ENCODE measurements at places on chromosomes 5 and 9.
A peak's percentile ranks its signal among the peaks of the same experiment; 100 is the strongest.

DNA sequence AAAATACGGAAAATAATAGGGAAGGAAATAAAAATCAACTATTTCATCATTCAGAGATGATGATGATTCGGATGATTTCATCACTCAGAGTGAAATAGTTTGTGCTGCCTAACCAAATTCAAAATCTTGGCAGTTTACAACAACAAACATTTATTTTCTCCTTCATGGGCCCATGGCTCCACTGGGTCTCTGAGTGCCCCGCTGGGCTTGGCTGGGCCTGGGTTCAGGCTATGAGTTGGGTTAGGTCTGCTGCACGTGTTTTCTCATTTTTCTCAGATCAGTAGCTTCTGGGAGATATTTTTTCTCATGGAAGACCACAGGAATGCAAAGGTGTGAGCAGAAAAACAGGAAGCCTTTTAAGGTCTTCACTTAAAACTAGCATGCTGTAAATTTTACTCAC, 24.0 kb upstream of the F2RL1 start:
- peak; percentile 60 for DNase-seq

DNA sequence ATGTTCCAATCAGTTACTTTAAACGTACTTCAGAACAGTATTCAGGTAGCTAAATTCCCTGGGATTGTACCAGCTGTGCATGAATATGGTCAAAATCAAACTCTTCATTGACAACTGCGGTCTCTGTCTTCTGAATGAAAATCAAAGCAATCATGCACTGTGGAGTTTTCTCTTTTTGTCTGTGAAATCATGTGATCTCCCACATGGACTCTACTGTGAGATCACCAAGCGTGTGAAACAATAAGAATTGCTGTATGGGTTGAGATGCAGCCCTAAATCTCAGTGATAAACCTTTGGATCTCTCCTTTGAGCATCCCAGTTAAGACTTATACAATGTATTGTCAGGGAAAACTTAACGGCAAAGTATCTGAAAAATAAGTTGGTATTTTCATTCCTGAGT, 6.1 kb downstream of the NRG2 start:
- no peak for DNase-seq

DNA sequence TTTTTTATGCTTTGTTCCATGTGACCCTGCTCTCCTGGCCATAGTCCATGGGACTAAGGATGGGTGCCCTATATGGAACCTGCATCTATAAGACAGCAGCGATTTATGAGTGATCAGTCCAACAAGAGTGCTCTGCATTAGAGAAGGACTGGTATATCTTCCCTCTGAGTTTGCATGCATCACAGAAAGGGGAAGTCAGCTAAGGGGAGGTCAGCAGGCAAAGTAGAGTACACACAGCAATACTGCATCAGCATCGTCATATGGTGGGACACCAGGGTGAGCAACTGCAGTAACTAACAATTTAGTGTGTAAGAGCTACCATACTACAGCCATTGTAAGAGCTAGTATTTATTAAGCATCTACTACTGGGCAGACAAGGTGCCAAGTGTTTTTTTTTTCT, 311.3 kb downstream of the NDUFS4 start:
- no peak for DNase-seq

DNA sequence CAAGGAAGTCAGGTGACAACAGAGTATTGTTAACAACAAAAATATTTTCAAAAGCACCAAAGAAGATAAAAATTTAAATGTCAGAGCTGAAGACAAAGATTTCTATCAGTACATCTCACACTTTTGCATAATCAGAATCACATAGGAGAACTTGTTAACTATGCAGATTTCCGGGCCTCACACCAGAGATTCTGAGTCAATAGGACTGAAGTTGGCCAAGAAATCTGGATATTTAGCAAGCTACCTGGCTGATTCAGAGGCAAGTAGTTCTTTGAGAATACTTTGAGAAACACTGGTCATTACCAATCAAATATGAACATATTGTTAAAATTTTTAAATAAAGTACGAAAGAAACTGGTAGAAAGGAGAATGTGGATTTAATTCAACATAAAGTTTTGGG, 80.5 kb upstream of the GLIS3 start:
- no peak for DNase-seq

DNA sequence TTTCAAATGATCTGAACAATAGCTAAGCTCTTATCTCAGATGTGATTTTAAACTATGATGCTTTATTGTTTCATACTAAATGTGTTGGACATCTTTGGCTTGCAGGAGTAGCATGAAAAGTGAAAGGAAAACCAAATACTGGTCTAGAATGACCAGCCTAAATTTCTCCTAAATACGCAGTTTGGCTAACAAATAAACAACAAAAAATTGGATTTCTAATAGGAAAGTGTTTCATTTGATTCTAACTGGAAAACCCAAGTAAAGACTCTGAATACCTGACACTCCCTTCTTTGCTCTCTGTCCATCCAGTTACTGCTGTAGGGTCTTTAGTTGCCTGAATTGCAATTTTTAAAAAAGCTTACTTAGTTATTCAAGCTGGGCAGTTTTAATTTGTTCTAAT, 111.7 kb upstream of the ACOT12 start:
- DNase-seq, result no peak

DNA sequence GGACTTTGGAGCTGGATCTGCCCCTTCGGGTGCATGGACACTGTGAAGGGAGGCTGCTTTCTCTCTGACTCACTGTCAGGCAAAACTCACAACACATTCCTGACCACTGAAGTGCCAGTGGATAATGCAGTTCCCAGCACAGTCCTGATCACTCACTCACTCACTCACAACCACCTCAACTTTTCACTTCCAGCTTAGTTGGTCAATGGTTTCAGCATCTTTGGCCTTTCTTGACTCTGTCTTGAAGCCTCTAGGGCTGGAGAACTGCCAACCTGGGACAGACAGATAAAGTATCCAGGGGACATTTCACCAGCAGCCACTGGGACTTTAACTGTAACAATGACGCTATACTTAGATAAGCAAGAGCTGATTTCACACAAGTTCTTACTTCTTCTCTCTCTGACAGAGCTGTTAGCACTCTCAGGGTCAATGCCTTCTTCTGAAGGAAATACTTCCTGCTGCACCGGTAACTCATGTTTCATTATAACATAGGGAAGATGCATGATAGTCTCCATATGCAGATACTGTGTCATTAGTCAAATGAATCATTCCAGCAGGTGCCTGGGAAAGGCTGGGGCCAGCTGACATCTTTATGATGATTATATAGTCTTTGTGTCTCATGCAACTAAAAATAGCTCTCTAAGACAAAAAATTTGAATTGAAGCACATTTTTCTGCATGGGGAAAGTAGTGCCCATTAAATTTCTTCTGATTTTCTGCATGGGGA, 499.0 kb downstream of the SEMA5A start:
- DNase-seq, result peak; percentile 100

DNA sequence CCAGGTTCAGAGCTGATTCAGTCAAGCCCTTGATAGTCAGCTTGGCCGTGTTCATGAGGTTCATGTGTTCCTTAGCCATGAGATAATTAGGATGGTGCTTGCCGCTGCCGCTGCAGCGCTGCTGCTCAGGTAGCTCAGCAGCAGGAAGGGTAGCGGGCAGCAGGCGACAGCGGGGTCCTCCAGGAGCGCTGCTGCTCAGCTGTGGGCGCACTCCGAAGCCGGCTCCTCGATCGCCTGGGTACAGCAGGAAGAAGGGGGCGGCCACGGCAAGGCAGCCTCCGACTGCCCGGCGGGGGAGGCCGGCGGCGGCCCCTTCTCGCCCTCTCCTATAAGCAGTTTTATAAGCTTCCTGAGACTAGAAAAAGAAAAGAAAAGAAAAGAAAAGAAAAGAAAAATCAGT, 1253.6 kb downstream of the EFNA5 start:
- DNase-seq, result no peak

GRCh38 chr5:137037848-137038247, 461.3 kb downstream of the SPOCK1 start:
- DNase-seq, result no peak

DNA sequence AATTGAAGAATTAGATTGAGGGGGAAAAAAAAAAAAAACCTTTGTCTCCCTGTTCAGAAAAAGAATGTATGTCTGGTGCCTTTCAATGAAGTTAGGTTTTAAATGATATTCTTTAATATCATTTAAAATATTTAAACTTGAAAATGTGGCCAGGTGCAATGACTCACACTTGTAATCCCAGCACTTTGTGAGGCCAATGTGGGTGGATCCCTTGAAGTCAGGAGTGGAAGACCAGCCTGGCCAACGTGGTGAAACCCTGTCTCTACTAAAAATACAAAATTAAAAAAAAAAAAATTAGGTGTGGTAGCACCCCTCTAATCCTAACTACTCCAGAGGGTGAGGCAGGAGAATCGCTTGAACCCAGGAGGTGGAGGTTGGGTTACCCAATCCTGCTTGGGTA, 111.1 kb upstream of the RASA1 start:
- DNase-seq, result peak; percentile 50

GRCh38 chr5:161306351-161306995, 240.1 kb downstream of the GABRB2 start:
- no peak for DNase-seq

GRCh38 chr5:178295589-178295988, 63.0 kb upstream of the PHYKPL start:
- DNase-seq, result no peak

DNA sequence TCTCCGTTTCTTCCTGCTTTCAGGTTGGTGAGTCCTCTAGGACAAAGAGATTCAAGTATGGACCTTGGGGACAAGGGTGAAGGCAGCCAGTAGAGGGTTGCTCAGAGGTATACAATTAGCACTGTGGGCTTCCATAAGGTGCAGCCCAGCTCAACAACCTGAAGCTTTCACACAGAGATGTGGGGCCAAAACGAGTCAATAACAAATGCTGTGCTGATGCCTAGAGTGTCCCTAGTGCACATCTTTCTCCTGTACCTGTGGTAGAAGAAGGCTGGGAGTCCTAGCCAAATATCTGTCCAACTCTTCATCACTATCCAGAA, 20.7 kb upstream of the MLANA start:
- DNase-seq, result no peak

- no peak for DNase-seq
Observed at GRCh38 chr9:90568667-90569066, 74.0 kb downstream of the DIRAS2 start.

GRCh38 chr5:107459605-107460004, 211.1 kb downstream of the EFNA5 start:
- DNase-seq, result no peak

DNA sequence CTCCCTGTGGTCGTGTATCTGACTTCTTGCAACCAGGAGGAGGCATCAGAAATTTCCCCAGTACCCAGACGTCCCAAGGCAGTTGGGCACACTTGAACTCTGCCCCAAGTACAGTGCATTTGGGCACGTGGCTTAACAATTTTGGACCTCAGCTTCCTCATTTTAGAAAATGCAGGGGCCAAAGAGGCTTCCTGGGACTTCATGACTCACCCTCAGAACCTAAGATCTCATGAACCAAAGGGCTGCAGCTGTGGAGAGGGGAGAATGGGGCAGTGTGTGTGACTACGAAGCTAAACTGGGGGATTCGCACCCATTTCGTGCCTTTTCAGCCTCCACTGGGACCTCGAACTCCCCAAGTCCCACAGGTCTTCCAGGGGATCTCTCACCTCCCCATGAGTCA, 59.2 kb downstream of the SYK start:
- no peak for DNase-seq
